ENCODE measurements at places on chromosomes 7 and 10.

GRCh38 chr7:142602183-142602582 lies 147.1 kb upstream of the PRSS1 start:
- no peak for DNase-seq

DNA sequence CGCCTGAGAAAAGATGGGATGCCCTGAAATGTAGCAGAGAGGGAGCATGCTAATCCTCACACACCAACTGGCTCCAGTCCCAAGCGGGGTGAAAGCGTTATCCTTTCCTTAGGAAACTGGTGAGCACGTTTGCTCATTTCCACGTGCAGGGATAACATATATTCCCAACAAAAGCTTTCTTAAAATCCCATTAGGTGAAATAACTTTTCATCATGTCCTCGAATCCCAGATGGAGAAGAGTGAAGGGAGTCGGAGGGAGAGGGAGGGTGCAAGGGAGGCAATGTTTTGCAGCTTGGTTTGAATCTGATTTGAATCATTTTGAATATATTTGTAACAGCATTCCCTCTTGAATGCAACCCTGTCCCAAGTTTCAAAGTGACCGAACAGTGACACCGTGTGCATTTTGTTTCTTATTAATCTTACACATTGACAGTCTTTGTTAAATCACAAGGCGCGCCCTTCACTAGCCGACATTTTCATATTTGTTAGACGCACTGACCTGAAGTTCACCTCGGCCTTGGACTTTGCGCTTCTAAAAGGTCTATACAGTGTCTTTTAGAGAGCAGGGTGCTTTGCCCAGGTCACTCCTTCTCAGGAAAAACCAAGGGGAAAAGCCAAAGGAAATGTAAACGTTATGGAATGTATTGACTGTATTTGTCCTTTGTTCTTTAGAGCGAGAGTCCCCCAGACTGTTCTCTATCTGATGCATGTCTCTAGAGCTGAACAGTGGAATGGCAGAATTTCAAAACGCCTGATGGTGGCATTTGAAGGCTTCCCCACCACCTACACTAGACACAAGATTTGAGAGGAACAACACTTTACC lies 3.1 kb upstream of the HOXA4 start:
- DNase-seq = no peak

DNA sequence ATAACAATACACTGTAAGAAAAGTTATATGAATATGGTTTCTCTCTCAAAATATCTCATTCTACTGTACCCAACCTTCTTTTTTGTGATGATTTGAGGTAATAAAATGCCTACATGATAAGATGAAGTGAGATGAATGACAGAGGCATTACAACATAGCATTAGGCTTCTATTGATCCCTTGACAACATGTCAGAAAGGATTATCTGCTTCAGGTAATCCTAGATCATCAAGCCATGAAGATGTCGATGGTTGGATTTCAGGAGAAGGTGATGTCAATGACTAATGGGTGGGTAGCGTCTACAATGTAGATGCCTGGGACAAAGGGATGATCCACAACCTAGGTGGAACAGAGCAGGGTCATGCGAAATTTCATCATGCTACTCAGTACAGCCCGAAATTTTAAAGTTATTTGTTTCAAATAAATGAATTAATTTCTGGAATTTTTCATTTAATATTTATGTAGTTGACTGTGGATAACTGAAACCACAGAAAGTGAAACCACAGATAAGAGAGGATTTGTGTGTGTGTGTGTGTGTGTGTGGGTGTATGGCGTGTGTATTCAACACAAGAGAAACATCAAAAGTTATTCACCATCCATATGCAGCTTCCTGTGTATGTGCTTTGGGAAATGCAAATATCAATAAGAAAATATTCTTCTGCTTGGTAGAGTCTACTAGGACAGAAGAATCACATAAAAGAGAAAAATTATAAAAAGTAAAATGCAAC lies 77.0 kb downstream of the MAGI2 start:
- DNase-seq = no peak

DNA sequence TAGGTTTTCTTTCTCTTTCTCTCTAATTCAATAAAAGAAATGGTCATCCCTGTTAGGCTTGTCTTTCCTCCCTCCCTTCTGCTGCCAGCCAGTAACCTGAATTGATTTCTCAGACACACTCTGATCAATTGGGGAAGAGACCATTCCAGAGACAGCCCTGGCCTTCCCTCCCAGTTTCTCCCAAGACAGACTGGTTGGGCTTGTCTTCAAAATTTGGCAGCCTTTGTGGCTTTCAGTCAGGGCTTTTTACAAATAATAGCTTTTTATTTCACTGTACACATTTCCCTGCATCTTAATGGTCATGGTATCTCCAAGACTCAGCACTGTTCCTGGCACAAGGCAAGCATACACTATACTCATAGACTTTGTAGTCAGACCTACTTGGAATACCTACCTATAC lies 33.9 kb downstream of the BCAP29 start:
- no peak for DNase-seq

DNA sequence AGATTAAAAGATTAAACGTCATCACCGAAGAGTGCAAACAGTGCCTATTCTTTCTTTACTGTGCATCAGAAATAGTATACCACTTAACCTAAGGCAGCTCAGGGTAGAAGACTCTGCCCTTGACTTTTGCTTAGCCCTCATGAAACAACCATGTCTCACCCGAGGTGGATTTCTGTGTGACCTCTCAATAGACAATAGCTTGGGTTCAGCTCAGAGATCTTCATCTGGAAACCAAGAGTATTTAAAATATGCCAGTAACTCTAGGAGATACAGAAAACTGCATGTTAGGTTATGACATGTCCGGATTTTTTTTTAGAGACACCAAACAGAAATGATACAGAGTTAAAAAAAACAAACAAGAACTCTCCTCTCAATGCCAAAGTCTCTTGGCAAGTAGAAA lies 75.8 kb downstream of the JAZF1 start:
- DNase-seq = no peak

- DNase-seq = no peak
Observed at GRCh38 chr10:54869022-54869421, 68.0 kb upstream of the PCDH15 start.

- DNase-seq = no peak
Observed at GRCh38 chr7:79927116-79927515, 207.5 kb upstream of the GNAI1 start.

GRCh38 chr10:93495654-93496321 lies 624 bp upstream of the CEP55 start:
- no peak for DNase-seq

Measured in ureter (tissue), 1 donor.